ENCODE measurements at places on chromosomes 16 and 17. TPM values are rescaled to one million over a fixed set of nuclear protein-coding genes. Genes with fewer than 3 reads are reported as not detected.

DNA sequence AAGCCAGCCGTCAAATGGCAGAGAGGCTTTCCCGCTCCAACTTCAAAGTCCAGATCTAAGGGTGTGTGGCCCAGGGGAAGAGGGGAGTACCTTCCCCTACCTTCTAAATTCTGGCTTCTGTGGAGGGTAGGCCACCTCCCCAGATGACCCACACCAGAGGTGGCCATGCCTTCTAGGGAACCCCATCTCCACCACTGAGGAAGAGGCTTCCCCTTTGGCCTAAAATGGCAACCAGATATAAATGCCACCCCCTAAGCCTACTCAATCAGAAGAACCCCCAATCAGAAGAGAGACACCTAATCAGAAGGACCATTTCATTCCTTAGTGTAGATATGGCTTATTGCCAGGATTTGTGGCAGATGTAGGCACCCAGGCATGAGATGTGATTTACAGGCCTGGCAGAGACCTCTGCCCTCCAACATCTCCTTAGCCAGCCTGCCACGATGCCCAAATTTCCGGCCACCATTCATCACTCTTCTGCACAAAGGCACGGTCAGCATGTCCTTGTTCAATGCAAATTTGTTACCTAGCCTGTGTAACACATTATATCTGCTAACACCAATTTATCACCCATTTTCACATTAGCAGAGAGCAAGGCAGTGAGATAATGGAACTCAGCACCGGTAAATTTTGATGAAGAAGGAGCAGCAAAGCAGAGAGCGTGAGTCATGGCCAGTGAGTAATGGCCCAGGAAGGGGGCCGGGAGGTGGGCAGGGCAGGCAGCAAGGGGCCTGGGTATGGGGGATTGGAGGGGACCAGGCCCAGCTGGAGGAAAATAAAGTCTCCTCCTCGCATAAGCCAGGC is 1.2 kb upstream of the MGAT5B start:
- DNase-seq: no peak

DNA sequence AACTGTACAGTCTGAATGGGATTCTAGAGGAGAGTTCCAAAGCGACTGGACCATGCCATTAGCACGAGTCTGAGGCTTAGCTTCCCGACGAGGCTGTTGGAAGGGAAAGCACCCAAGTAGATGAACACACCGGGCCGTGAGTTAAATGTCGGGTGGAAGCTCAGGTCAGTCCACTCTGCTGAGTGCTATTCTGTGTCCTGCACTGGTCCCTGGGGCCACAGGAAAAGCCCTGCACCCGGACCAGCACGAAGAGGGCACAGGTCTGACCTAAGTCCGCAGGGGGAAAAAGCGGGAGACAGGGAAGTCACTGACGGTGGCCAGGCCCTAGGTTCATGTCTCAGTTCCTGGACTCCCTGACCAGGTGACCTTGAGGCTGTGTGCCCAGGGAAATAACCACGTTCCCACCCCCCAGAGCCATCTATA is 44.1 kb upstream of the RBFOX3 start:
- DNase-seq: peak; percentile 24

- DNase-seq: no peak
These were observed 13.1 kb downstream of the MAP2K6 start for GRCh38 chr17:69427486-69428197.

GRCh38 chr17:55699181-55699860 is 23.3 kb downstream of the TMEM100 start:
- DNase-seq: no peak

- no peak for DNase-seq
These were observed 3.2 kb downstream of the DDX52 start for GRCh38 chr17:37640015-37640414.

GRCh38 chr17:58186591-58186990 is 5.9 kb upstream of the EPX start:
- DNase-seq: no peak

DNA sequence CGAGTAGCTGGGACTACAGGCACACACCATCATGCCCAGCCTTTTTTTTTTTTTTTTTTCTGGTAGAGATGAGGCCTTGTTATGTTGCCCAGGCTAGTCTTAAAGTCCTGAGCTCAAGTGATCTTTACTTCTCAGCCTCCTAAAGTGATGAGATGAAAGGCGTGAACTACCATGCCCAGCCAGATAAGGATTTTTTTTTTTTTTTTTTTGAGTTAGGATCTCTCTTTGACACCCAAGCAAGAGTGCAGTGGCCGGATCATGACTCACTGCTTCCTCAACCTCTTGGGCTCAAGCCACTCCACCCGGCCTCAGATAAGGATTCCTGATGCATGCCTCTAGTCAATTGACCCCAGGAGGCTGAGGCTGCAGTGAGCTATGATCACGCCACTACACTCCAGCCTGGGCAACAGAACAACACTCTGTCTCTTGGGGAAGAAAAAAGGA is 11.2 kb upstream of the PLEKHG4 start:
- DNase-seq: peak; percentile 78

GRCh38 chr16:30481381-30481780 is 8.8 kb downstream of the ITGAL start:
- DNase-seq: no peak

GRCh38 chr17:35069311-35069710 is 5.8 kb upstream of the RFFL start:
- no peak for DNase-seq

Gene ICAM2
- 0.75 TPM for total RNA-seq

Gene HOXB7
- not detected for total RNA-seq

Gene PRKCB
- total RNA-seq: 0.76 TPM

Gene KRT36
- total RNA-seq: not detected
